Right ventricle myocardium superior (tissue), 1 donor: ENCODE measurements at places on chromosomes 13 and 19. TPM values are rescaled to one million over a fixed set of nuclear protein-coding genes. Genes with fewer than 3 reads are reported as not detected.

PSENEN gene
- 40.7 TPM for total RNA-seq

GRCh38 chr19:10729411-10729810, 11.5 kb downstream of the DNM2 start:
- peak; percentile 56 for DNase-seq

PBX4 gene
- total RNA-seq, result not detected

ZNF473 gene
- total RNA-seq, result 3.7 TPM

CGB2 gene
- total RNA-seq, result not detected

DNA sequence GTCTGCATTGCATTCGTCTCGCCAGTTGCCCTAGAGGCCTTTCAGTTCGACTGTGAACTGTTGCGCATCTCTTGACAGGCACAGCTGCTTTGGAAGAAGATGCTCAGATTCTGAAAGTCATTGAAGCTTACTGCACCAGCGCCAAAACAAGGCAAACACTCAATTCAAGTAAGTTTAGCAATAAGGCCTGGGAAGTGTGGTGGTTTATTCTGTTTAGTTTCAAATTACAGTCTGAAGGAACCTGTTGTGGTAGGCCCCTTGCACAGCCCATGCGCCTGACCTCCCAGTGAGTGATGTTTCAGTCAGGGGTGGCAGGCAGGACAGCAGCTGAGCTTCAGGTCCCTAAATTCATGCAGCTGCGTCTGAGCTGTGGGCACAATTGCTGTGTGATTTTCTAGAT, 32.2 kb upstream of the TEX29 start:
- DNase-seq, result no peak

GRCh38 chr13:99290894-99291293, 16.3 kb downstream of the GPR183 start:
- no peak for DNase-seq

S1PR4 gene
- 0.27 TPM for total RNA-seq

FGF21 gene
- not detected for total RNA-seq

GRCh38 chr13:114058051-114058867, 74.2 kb downstream of the RASA3 start:
- peak; percentile 35 for DNase-seq

DNA sequence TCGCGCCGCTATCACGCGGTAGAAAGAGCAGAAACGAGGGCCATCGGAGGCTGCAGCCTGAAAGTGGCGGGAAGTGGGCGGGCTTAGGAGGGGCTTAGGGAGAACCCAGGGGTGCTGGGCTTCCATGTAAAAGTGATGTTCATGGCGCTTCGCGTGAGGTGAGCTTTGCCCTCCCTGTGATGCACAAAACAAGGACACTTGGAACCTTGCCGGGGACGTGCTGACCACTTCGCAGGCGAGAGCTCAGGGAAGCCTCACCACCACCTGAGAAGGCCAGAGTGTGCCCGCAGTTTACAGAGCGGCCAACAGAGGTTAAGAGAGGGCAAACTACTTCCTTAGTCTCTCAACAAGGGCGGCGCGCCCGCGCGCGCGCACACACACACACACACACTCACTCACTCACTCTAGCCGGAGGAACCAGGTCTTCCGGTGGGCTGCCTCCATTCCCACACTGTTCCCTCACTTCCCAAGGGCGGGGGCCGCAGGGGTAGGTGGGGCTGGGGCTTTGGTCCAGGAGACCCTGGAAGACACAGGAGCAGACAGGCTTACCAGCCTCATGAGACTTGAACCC, 651 bp downstream of the GAPDHS start:
- DNase-seq, result peak; percentile 59

GIPC3 gene
- 2.2 TPM for total RNA-seq

GRCh38 chr13:110065780-110066179, 241.2 kb downstream of the COL4A1 start:
- DNase-seq, result no peak

VMAC gene
- total RNA-seq, result 2.1 TPM

DNA sequence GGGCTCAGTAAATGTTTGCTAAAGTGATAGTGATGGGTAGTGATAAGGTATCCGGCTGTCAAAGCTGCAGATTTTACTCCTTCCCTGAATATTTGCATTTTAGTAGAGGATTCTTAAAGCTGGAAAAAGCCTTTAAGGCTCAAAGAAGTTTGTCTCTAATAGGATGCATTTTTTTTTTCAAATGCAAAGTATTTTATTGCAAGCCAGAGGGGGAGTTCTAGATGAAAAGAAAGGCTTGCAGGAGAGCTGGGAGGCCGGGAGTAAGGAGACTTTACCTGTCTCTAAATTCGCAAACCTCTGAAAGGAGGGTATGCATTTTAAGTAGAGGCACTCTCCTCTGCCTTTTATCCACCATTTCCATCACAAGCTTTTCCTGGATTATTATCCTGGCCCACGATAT, 100.7 kb upstream of the FNDC3A start:
- no peak for DNase-seq

GRCh38 chr13:106063591-106064313, 471.7 kb downstream of the EFNB2 start:
- no peak for DNase-seq

DNA sequence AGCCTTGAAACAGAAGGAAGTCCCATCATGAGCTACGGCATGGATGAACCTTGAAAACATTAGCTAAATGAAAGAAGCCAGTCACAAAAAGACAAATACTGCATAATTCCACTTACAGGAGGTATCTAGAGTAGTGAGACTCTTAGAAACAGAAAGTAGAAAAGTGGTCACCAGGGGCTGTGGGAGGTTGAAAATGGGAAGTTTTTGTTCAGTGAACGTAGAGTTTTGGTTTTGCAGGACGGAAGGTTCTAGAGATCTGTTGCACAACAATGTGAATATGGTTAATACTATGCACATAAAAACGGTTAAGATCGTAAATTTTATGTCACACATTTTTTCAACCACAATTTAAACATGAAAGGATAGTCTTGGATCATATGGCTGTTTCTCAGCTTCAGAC, 11.9 kb upstream of the SLC10A2 start:
- DNase-seq, result no peak

ZNF625 gene
- 3.2 TPM for total RNA-seq

TUBB4A gene
- total RNA-seq, result 10.8 TPM

DNA sequence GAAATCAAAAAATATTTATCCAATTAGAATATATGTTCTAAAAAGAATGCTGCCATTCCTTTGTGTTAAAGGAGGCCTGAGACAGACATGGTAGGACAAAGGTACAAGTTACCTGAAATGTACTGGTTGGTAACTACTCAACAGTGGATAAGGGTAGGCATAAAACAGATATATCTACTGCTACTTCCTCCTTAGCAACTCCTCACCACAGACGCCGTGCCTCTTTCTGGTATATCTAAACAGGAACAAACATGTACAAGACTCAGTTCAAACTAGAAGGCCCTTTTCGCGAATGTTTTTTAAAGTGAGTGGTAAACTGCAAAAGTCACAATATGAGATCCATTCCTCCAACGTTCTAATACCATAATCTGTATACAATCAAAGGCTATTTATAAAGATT, 86.9 kb downstream of the TBC1D4 start:
- DNase-seq, result no peak

PRR12 gene
- total RNA-seq, result 12.6 TPM

ZNF738 gene
- total RNA-seq, result 1.8 TPM

LRRC63 gene
- not detected for total RNA-seq

- no peak for DNase-seq
Measured at GRCh38 chr13:51255556-51255955, 33.4 kb downstream of the FAM124A start.

JUND gene
- 107 TPM for total RNA-seq

DNA sequence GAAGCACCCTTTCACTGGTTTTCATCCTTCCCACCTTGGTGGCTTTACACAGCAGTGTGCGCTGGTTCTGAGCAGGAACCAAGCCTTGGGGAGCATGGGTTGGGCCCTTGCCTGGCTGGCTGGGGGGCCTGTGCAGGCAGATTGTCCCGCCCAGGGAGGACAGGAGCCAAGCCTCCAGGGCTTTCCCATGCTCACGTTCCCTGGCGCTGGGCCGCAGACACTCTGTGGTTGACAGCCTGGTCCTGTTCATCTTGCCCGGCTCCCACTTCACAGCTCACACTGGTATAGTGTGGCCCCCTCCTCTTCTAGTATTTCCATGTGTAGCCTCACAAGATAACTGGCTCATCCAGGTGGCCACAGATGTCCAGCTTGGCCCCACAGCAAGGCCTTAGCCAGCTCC, 4.6 kb upstream of the CCNE1 start:
- DNase-seq, result no peak

ELSPBP1 gene
- not detected for total RNA-seq

DNA sequence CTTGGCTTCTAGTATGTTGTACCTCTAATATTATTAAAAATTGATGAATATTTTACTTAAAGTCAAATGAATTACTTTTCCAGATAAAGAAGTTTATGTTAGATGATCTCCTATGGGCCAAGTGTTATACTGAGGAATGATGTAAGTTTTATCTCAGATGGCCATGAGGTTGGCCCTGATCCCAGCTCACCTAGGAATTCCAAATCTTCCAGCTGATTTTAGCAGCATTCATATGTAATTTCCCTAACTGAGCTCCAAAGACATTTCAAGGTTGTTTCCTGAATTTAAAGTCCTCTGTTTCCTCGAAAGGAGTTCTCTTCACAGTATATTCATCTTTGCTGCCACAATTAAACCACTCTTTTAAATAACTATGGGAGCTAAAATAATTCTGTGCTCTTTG, 1670.4 kb upstream of the SPRY2 start:
- DNase-seq, result no peak

S1PR5 gene
- 0.13 TPM for total RNA-seq

DLEU7 gene
- total RNA-seq, result 0.08 TPM

DNA sequence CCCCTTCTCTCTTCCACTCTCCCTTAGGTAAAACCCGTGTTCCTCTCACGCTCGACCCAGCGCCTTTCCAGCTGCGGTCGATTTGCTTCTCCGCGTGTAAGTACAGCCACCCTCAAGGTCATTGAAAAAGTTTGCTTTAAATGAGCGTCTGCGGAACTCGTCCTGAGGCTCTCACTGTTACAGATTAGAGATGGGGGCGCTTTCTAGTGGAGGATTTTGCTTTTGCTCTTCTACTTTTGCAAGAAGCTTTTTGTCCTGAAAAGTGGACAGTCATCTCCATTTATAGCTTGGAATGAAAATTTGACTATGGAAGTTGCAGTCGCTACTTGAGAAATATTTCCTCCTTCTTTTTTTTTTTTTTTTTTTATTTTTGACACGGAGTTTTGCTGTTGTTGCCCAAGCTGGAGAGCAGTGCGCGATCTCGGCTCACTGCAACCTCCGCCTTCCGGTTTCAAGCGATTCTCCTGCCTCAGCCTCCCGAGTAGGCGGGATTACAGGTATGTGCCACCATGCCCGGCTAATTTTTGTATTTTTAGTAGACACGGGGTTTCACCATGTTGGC, 595 bp upstream of the RAB20 start:
- DNase-seq, result no peak

RASGRP4 gene
- 1.8 TPM for total RNA-seq

GRCh38 chr19:35432911-35433310, 15.1 kb upstream of the FFAR2 start:
- no peak for DNase-seq

DNA sequence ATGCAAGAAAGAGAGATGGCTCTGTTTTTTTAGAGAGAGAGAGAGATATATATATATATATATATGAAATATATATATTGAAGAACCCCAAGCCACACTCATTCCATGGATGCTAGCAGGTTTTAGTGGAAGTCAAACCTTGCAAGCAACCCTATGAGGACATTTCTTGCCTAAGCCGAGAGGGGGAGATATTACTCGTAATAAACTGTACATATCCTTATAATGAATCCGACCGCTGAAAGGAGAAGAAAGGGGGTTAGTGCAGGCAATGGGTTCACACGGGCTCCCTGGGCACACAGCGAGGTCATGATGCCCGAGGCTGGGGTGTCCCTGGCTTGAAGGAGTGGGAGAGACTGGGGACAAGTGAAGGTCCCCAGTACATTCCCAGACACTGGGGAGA, 78.3 kb downstream of the IER2 start:
- DNase-seq, result no peak

DNA sequence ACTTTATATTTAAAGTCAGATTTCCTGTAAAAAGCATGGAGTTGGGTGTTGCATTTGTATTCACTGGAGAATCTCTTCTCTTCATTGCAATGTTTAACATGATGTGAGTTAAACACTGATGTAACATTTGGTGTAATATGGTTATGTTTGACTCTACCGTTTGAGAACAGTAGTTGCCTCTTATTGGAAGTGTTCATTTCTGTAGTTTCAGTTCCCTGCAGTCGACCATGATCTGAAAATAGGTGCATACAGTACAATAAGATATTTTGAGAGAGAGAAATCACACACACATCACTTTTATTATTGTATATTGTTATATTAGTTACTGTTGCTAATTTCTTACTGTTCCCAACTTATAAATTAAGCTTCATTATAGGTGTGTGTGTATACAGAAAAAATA, 105.2 kb upstream of the SPACA7 start:
- DNase-seq, result no peak

DNA sequence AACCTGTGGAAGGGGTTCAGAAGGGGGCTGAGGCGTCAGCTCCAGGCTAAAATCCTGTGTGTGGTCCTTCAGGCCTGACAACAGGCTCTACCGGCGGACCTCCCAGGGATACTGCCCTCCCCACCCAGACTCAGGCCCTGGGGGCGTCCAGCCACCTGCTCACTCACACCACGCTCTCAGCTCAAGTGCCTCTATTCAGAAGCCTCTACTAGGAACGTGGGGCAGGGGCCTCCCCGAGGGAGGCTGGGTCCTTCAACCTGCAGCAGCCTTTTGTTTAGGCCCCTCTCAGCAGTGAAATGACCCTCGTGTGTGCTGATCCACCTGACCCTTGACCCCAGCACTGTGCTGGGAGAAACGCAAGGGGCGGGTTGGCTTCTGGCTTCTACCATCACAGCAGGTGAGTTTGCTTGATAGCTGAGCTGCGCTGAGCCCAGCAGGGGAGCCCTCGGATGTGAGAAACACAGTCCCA, 10.6 kb downstream of the PLPP2 start:
- no peak for DNase-seq

- DNase-seq, result no peak
Measured at GRCh38 chr19:23784274-23784673, 25.6 kb upstream of the ZNF681 start.

DNA sequence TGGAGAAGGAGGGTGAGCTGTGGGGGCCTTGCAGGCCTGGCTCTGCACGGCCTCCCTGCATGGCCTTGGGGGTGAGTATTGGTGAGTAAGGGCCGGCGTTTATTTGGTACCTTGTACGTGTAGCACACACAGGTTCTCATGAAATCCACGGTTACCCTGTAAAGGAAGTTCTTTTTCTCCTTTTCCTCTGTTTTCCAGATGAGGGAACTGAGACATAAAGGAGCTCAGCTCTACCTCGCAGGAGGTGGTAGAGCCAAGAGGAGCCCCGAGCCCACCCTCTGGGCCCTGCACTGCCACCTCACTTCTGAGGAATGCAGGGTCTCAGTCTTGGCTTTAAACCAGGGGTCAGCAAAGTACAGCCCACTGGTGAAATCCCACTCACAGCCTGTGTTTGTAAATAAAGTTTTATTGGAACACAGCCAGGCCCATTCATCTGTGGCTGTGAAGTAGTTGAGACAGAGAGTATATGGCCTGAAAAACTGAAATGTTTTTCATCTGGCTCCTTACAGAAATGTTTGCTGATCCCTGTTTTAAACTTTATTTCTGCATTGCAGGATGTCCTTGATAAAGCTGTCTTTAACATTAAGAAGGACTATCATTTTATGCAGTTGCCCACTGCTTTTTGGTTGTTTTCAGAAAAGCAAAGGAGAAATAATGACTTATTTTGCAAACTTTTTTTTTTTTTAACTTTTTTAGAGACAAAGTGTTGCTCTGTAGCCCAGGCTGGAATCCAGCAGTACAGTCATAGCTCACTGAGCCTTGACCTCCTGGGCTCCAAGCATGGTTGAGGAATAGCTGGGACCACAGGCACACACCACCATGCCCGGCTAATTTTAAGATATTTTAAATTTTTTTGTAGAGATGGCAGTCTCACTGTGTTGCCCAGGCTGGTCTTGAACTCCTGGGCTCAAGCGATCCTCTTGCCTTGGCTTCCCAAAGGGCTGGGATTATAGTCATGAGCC, 6.4 kb downstream of the EPN1 start:
- DNase-seq, result no peak

CCDC9 gene
- 16.3 TPM for total RNA-seq
